NCI-H1436 (cell line): ENCODE measurements at places on chromosomes 16 and 17.

DNA sequence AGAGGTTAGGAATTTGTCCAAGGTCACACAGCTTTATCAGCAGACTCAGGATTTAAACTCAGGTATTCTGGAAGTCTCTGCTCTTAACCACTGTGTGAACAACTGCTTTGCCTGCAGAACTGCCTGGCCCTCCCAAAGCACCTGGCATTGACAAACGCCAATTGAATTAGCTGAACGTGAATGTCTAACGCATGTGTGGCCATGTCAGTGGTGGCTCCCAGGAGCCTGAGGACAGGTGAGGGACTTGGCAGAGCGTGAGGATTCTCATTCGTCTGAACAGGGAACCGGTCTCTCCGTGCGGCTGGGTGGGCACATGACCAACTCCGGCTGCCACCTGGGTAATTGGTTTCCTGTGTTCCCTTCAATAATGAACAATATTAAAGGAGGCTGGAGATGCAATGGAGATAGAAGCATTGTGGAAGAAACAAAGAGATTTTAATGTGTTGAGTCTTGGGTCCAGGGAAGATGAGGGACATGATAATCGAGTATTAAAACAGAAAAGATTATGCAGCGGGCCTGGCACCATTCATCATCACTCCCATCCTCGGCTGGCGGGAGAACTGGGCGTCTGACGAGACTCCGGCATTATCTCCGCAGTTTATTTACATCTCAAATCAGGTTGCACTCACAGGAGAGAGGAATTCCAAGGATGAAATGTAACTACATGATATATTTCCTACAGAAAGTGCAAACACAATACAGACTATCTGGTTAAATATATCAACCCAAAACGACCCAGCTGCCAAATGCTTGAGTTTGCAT is 113.5 kb downstream of the NPIPB5 start:
- peak; percentile 63 for DNase-seq

GRCh38 chr16:83187405-83187804 is 560.6 kb downstream of the CDH13 start:
- no peak for DNase-seq

GRCh38 chr16:23959752-23960072 is 123.9 kb downstream of the PRKCB start:
- no peak for DNase-seq

DNA sequence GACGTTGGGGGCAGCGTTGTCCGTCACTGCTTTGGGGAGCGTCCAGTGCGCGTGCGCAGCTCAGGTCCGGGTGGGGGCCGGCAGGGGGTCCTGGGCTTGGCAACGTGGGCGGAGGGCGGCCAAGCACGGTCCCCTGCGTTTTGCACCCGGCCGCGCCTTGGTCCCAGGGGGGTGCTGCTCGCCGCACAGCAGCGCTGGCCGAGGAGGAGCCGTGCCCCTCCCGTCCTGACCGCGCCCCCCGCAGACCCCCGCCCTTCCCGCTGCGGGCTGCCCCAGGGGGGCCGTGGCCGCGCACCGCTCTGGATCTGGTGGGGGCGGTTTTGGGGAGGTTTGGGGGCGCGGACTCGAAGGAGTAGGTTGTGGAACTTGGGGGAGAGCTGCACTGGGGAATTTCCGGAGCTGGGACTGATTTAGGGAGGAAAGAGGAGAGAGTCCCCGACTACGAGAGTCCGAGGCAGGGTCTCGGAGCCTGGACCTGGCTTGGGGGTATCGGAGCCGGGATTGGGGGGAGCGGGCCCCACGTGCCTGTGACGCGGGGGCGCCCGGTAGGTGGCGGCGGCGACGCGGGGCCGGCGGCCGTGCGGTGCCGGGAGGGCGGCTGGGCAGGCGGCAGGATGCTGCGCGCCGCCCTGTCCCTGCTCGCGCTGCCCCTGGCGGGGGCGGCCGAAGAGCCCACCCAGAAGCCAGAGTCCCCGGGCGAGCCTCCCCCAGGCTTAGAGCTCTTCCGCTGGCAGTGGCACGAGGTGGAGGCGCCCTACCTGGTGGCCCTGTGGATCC is at the start of gene SLC9A5:
Gene SLC9A5 (plus strand): TSS at position 579 of the 777 bp plus-strand sequence. CDS start 36 bp downstream, at position 615.
- DNase-seq, result peak; percentile 11

DNA sequence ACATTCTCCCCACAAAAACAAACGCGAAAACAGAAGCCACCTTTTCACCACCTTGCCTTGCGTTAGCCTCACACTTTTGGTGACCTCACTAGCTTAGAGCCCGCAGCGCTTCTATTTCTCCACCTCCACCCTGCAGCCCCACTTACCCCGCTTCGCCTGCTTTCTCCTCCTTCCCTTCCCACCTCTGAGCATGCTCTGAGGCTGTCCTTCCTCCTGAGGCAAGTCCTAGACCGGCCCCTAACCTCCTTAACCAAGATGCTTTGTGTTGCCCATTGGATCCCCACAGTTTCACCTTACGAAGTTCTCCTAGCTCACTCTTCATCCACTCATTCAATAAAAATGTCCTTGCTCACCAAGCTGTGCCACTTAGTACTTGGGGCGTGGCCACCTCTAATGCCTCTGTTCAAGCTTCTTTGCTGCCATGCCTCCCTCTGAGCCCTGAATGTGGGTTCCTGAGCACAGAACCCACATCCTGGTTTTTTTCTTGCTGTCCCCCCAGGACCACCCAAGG is 1.3 kb downstream of the GNGT2 start:
- no peak for DNase-seq

DNA sequence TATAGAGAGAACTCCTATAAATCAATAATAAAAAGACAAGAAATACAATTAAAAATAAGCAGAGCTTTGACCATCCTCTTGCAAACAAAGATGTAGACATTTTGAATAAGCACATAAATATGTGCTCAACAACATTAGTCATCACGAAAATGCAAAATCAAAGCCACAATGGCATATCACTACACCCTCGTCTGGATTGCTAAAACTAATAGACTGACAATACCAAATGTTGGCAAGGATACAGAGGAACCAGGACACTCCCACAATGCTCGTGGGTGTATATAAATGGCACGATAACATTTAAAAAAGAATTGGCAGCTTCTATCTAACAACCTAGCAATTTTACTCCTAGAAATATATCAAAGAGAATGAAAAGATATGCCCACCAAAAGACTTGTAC is 530.8 kb downstream of the HAPSTR1 start:
- DNase-seq, result no peak

- DNase-seq, result no peak
Measured at GRCh38 chr17:63116228-63116627, 150.2 kb downstream of the TANC2 start.

- peak; percentile 46 for DNase-seq
Measured at GRCh38 chr17:8016632-8017424, 14.4 kb downstream of the GUCY2D start.

DNA sequence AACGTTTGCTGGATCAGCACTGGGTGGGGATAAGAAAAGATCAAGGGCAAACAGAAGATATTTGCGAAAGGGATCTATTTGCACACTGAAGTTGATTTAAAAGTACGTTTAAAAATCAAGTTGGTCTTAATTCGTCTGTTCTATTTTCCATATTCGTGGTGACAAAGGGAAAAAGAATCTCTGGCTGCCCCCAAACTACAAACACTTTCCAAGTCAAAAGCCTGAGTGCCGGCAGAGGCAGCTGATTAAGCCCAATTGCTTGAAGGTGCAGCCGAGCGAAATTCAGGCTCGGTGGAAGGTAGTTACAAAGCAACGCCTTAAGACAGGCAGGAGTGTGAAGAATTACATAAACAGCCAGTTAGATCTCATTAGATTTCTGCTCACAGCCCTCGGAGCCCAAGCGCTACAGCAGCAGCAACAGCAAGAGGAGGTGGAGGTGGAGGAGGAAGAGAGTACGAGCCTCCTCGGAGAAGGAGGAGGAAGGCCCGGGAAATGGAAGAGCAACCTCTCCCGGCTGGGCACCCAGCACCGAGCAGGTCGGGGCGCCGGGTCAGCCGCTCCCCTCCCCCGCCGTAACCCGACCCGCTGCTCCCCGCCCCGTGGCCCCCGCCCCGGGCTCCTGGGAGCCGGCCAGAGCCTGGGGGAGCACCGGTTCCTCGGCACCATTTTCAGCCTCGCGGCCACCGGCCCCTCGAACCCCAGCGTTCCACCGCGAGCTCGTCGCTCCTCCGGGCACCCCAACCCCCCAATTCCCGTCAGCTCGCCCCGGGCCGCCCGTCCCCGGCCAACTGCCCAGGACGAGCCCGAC is 890 bp downstream of the TOB1 start:
- DNase-seq, result peak; percentile 52

GRCh38 chr17:76561799-76562268 is 22.0 kb downstream of the PRCD start:
- no peak for DNase-seq

GRCh38 chr17:46790216-46790615 is 28.3 kb downstream of the WNT3 start:
- no peak for DNase-seq

DNA sequence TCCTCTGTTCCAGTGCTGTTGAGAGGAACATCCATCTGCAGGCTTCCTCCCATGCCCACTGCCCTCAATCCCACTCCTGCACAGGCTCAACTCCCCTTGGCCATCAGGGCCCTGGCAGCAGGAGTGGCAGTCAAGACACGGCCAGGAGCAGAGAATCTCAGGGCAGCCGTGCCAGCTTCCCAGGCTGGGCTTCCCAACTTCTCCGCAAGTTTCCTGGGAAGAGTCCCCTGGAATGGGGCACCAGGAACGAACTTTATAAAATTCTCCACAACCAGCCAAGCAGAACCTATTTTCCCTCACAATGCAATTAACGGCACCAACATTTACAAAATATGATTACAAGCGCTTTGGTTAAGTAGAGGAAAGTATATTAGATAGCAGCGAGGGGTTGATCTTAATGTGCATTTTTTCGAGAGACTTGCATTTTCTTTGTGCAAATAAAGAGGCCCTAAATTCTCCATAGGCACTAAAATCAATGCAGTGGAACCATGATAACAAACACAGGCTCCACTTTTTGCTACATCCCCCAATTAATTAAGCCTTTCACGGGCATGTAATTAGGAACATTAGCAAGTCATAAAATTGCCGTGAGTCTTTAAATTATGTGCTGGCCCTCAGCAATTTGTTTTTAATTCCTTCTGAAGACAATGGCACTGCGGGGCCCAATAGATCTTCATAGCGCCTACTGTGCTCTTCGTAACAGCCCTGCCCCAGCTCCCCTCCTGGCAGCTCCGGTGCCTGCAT is 99.9 kb upstream of the LHX1 start:
- DNase-seq, result peak; percentile 65

- DNase-seq, result no peak
Measured at GRCh38 chr16:81711657-81712319, 67.3 kb upstream of the PLCG2 start.

DNA sequence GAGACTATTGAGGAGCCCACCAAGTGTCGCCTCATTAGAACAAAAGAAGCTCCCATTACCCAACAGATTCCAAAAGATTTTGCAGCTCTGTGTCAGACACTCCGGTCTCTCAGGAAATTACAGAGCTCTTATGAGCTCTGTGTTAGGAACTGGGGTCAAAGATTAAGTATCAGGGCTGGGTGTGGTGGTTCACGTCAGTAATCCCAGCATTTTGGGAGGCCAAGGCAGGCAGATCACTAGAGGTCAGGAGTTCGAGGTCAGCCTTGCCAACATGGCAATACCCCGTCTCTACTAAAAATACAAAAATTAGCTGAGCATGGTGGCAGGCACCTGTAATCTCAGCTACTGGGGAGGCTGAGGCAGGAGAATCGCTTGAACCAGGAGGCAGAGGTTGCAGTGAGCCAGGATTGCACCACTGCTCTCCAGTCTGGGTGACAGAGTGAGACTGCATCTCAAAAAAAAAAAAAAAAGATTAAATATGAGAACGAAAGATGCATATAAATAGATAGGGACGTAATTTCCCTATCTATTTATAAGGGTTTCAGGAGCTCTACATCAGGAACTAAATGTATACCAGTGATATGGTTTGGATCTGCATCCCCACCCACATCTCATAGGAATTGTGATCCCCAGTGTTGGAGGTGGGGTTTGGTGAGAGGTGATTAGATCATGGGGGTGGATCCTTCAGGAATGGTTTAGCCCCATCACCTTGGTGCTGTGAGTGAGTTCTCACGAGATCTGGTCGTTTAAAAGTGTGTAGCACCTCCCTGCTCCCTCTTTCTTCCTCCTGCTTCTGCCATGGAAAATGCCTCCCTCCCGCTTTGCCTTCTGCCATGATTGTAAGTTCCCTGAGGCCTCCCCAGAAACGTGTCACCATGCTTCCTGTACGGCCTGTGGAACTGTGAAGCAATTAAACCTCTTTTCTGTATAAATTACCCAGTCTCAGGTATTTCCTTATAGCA is 111.4 kb downstream of the PRKCA start:
- no peak for DNase-seq

DNA sequence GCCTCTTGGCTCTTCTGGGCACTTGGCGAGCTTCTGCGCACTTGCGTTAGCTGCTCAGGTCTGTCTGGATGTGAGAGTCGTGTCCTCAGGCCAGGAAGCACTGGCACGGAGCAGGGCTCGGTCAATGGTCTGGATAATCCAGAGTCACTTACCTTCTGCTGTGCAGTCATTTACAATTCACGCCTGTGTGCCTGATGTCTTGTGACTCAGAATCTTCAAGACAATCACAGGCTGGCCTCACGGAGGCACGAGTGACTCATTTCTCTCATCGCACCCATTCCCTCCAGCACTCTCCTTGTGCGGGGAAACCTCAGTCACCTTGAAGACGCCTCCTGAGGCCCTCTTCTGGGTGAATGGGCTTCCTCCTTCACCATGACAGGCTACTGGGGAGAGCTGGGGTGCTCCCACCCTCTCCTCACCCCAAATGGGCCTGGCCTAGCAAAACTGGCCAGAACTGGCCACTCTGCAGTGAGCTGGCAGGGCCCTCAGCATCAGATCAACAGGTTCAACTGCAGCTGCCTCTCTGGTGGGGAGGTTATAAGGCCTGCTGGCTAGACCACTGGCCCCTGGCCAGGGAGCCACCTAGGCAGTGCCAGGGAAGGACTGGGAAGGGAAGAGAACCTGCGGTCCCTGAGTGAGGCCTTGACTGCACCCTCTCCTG is 1.9 kb upstream of the CAPN15 start:
- no peak for DNase-seq

DNA sequence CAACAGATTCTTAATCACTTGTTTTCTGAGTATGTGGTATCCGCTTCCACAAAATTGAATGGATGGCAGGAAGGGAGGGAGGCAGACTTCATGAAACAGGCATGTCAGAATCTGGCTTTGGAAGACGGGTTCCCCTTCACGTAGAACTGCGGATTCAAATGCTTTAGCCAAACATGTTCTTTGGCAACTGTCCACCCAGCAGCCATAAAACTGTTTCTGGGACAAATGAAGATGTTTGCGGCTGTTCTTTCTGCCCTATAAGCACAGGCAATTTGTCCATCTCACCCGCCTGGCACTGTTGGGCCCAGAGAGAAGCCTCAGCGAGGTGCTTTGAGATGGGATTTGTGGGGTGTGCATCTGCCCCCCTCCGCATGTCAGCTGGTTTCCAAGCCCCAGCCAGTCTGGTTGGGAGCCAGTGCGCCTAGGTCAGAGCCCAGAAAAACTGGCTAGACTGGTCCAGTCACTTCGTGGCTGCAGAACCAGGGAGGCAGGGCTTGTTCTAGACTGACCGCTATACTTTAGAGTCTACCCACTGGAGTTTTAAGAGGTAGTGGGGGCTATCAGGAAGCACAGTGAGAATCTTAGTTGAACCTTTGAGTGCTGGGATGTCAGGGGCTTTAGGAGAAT is 6.3 kb downstream of the CRHR1 start:
- DNase-seq, result no peak

- no peak for DNase-seq
Measured at GRCh38 chr16:56919099-56919800, 12.7 kb upstream of the HERPUD1 start.
